Activated naive CD4-positive, alpha-beta T cell treated with anti-CD3 and anti-CD28 coated beads for 36 hours (primary cell): ENCODE measurements at places on chromosomes 2 and 18. TPM values are rescaled to one million over a fixed set of nuclear protein-coding genes. Genes with fewer than 3 reads are reported as not detected.

- no peak within 1 kb of the TSS for H3K27ac ChIP-seq
- no peak within 1 kb of the TSS for H3K4me3 ChIP-seq
- no peaks in the 10 kb centered on the region for H3K36me3 ChIP-seq
- peak; percentile 53 for DNase-seq
Observed at GRCh38 chr2:11669454-11670291, at the start of gene NTSR2. TSS of gene NTSR2 (minus strand) at chr2:11670195. CDS start at chr2:11670129, 66 bp downstream.

DNA sequence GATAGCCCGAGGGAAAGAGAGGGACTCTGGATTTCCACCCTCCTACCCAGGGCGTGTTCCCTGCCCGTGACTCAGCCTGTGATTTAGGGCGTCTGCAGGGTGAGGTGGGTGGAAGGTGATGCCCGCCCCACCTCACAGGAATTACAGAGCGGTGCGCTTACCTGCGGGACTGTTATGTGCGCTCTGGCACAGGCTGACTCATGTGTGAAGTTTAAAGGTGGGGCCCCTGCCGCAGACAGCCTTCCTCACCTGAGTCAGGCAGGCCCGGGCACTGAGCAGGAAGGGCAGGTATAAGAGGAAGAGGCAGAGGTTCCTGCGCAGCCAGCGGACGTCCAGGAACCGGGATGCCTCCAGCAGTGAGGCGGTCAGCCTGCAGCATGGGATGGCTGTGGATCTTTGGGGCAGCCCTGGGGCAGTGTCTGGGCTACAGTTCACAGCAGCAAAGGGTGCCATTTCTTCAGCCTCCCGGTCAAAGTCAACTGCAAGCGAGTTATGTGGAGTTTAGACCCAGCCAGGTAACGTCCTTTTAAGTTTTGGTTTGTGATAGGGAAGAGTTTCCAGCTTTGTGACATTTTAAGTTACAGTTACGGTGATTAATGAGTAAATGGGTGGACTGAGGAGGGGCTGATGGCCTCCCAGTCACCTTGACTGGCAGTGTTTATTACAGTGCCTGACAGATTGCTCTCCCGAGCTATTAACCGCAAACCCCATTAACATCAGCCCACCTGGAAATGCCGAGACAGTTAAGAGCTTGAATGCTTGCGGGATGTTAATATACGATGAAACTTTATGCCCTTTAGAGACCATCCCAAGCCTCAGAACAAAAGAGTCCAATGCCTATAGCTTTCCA, 141.6 kb upstream of the TTC39C start:
- peaks cover 25% of the 10 kb centered on the region for H3K4me1 ChIP-seq
- no peak overlapping the region for H3K27ac ChIP-seq
- no peak overlapping the region for H3K4me3 ChIP-seq
- no peaks in the 10 kb centered on the region for H3K36me3 ChIP-seq
- peak; percentile 57 for DNase-seq

GRCh38 chr18:48306838-48307237, 102.3 kb downstream of the ZBTB7C start:
- H3K27ac ChIP-seq: no peak overlapping the region
- no peak overlapping the region for H3K4me3 ChIP-seq
- no peaks in the 10 kb centered on the region for H3K36me3 ChIP-seq
- no peaks in the 10 kb centered on the region for H3K27me3 ChIP-seq

Gene ACMSD
- total RNA-seq: not detected

Gene OTOS
- total RNA-seq: not detected

Gene GALR1
- total RNA-seq: not detected

Gene TBR1
- total RNA-seq: not detected
